ENCODE measurements at places on chromosomes 4 and X. TPM values are rescaled to one million over a fixed set of nuclear protein-coding genes. Genes with fewer than 3 reads are reported as not detected.

The ARHGEF38 gene
- not detected for total RNA-seq

The SRPK3 gene
- total RNA-seq = not detected

The DCAF12L2 gene
- total RNA-seq = not detected

The ANK2 gene
- total RNA-seq = 0.42 TPM

The ABCG2 gene
- 1.1 TPM for total RNA-seq

All from activated CD4-positive, alpha-beta T cell treated with anti-CD3 and anti-CD28 coated beads, Interleukin-2, amount 10 ng/mL, durations not matched to agents 7 days and 5 days (primary cell).